Right forelimb (tissue), 1 donor: ENCODE measurements at places on chromosomes 1 and 21.

- DNase-seq, result no peak
Measured at GRCh38 chr1:233393084-233393840, 65.7 kb downstream of the MAP3K21 start.

DNA sequence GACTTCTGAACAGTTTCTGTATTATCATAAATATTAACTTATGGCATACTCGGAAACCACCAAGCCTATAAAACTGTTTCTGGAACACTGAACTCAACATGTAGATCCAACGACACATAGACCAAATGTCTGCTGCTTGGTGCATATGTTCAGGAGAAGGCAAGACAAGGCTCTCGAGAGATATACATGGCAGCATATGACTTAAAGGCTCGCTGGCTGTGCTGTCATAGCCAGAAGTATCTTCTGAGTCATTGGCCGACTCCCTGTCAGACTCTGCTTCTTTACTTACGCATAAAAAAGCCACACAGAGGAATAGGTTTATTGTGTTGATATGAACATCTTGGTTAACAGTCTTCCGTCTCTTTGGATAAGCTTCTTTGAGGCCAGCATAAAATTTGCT is 60.6 kb downstream of the LYST start:
- no peak for DNase-seq

- DNase-seq, result no peak
Measured at GRCh38 chr1:97563926-97564325, 356.9 kb downstream of the DPYD start.

GRCh38 chr1:204713541-204713940 is 28.0 kb upstream of the LRRN2 start:
- DNase-seq, result no peak

DNA sequence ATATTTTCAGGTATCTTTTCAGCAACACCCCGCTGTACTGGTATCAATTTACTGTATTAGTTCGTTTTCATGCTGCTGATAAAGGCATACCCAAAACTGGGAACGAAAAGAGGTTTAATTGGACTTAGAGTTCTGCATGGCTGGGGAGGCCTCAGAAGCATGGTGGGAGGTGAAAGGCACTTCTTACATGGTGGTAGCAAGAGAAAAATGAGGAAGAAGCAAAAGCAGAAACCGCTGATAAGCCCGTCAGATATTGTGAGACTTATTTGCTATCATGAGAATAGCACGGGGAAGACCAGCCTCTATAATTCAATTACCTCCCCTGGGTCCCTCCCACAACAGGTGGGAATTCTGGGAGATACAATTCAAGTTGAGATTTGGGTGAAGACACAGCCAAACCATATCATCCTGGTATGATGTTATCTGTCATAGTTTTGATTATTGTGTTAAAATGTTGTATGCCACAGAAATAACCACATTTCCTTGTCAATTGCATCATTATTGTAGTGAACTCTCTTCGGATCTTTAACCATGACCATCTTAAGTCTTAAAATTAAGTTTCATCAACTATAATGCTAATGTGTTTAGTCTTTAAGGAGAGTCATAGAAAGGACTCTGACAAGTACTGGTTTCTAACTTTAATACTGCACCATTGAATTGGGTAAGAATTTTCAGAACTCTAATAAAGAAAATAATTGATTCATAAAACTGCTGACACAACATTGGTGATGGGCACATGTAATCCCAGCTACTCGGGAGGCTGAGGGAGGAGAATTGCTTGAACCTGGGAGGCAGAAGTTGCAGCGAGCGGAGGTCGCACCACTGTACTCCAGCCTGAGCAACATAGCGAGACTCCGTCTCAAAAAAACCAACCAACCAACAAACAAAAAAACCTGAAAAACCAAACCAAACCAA is 58.2 kb downstream of the TBX19 start:
- DNase-seq, result no peak

DNA sequence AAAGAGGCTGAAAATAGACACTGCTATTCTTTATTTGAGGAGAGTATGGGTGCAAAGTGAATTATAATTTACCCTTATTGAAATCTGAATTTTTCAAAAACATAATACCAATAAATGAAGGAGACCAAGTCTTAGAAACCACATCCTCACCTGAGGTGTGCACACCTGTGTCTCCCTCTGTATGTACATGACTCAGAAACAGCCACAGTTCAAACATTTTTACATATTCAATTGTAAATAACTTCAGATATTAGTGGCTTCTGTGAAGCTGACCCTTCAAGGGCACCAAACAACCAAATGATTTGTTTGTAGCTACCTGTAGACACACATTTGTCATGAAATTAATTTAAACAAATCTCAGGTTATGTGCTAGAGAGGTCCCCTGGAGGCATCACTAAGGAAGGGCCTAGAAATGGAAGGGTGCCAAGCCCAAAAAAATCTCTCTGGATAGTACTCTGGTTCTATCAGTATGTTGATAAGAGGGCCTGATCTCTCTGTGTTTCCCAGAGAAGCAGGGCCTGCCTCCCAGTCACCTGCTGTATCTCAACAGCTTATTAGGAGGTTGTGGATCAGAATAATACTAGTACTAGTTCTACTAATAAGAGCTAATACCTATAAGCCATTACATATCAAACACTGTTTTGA is 28.1 kb downstream of the ERI3 start:
- no peak for DNase-seq

DNA sequence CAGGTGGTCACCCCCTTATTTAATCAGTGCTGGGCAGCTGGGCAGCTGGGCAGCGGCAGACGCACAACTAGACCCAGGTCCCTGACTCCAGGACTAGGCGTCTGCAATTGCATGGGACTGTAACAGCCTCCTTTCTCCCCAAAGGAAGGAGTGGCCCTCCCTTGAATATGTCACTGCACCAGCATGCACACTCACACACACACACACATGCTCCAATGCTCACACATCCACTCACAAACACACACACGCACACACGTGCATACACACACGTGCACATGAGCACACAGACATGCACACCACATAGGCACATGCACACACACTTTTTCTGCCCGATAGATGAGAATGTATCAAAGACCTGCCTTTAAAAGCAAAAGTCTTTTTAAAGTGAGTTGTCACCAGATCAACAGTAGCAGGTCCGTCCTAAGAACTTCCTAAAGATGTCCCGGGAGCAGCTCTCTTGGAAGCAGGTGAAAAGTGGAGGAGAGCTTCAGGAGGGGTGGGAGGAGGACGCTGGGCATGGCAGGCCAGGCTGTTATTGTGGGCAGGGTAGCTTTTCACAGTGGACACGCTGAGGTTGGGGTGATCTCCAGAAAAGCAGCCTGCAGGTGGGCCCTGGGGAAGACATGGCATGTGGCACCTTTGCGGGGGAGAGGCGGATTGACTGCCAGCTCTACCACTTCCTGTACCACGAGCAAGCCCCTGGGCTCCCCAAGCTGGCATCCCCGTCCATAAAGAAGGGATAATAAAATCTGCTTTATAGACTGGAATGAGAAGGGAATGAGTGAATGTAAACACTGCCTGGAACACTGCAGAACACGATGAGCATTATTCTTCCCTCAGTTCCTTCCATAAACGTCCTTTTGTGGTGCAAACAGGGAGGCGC is 1.7 kb downstream of the PDE9A start:
- no peak for DNase-seq

DNA sequence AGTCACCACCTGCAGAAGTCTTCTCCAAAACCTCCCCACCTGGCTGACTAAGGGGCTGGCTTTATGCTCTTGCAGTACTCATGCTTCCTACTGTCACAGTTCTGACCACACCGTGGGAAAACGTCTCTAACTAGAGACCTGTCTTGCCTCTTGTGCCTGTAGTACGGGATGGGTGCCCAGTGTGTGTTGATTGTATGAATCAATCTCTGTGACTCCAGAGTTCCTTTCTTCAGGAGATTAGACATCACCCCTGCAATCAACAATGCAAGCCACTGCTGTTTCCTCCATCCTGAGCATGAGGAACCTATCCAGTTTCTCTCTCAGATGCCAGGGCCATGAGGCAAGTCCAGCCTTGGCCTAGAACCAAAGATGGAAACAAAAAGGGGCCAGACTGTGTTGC is 64.1 kb downstream of the LRRN2 start:
- DNase-seq, result no peak

DNA sequence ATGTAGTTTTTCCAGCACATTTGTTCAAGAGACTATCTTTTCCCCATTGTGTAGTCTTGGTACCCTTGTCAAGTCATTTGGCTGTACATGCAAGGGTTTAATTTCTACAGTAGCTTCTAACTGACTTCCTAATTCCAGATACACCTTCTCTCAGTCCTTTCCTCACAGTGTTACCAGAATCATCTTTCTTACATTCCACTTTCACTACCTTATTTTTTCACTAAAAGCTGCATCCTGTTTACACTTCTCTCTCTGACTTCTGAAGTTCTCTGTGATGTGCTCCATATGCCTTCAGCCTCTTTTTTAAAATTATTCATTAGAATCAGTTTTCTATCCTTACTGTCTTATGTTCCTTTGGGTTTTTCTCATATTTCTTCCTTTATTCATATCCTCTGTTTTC is 57.1 kb upstream of the RWDD3 start:
- no peak for DNase-seq

DNA sequence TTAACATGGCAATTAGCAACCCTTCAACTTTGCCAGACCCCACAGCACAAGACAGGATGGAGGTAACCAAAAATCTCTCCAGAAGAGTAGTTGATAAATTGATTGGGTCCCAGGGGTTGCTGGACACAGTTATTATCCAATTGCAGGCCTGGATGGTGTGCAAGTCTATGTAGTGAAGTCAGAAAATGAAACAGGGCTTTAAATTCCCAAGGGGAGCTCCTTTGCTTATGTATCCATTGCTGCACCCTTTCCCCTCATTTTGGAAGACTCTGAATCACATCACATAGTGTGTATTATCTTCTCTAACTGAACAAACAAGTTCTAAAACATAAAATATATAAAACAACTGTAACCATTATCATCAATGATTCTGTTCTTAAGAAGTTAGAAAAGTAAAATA is 550.2 kb downstream of the LMO4 start:
- no peak for DNase-seq
